ENCODE measurements at places on chromosomes 7 and 10. TPM values are rescaled to one million over a fixed set of nuclear protein-coding genes. Genes with fewer than 3 reads are reported as not detected.
A peak's percentile ranks its signal among the peaks of the same experiment; 100 is the strongest.

DNA sequence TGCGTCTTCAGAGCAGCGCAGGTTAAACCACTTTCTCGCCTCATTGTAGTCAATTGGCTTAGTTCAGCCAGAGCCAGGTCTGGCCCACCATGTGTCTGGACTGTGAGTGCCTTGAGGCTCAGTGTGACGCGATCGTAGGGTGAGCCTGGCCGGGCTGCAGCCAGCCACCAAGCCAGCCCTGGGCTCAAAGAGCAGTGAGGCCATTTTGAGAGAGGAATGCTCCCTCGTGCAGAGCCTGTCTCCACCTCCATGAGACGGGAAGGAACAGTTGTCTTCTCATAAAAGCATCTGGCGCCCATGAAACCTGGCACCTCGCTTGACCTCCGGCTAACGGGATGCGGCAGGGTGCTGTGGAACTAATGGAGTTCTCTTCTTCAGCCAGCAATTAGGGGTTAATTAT is 34.5 kb downstream of the LHPP start:
- peaks cover 12% of the 10 kb centered on the region for H3K36me3 ChIP-seq
- DNase-seq = no peak
- no peak overlapping the region for H3K27ac ChIP-seq
- no peak overlapping the region for H3K4me3 ChIP-seq
- H3K27me3 ChIP-seq = no peaks in the 10 kb centered on the region

- no peak overlapping the region for H3K27ac ChIP-seq
- H3K4me3 ChIP-seq = no peak overlapping the region
- DNase-seq = no peak
- peaks cover 8% of the 10 kb centered on the region for H3K27me3 ChIP-seq
- H3K36me3 ChIP-seq = no peaks in the 10 kb centered on the region
Measured at GRCh38 chr7:156907656-156908055, 14.7 kb upstream of the LMBR1 start.

DNA sequence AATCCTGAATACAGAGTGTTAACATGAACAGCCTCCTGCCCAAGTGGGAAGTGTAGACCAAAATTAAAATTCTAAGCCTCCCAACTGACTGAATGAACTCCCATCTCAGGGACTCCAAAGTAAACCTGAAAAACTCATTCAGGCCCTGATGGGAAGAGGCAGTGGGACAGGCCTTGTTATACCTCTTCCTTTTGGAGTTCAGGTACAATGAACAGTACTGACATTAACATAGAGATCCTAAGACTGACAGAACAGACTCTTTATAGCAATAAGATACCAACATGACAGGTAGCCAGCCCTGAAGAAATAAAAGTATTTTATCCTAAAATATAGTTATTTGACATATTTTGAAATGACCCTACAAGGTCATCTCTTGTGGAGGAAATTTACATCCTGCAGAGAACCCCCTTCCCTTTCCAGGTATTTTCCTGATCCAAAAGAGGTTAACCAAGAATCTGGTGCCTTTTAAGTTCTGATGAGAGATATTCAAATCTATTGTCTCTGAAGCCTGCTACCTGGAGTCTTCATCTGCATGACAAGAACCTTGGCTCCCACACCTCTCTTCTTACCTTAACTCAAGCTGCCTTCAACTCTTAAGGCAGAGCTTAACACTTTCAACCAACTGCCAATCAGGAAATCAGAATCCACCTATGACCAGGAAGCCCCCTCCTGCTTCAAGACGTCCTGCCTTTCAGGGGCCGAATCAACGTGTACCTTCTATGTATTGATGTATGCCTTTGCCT is 103.3 kb upstream of the PFKP start:
- H3K27me3 ChIP-seq = peaks cover 33% of the 10 kb centered on the region
- H3K4me3 ChIP-seq = no peak overlapping the region
- H3K27ac ChIP-seq = no peak overlapping the region
- H3K4me1 ChIP-seq = peaks cover 2% of the 10 kb centered on the region
- no peak for DNase-seq

- no peak overlapping the region for H3K27ac ChIP-seq
- no peak for DNase-seq
- H3K4me3 ChIP-seq = no peak overlapping the region
- H3K4me1 ChIP-seq = no peaks in the 10 kb centered on the region
- H3K27me3 ChIP-seq = no peaks in the 10 kb centered on the region
Measured at GRCh38 chr7:70416347-70416985, 715.5 kb upstream of the GALNT17 start.

- H3K27ac ChIP-seq = peak overlapping the region; percentile 67
- no peaks in the 10 kb centered on the region for H3K36me3 ChIP-seq
- H3K27me3 ChIP-seq = no peaks in the 10 kb centered on the region
- peaks cover 12% of the 10 kb centered on the region for H3K4me1 ChIP-seq
- DNase-seq = no peak
Measured at GRCh38 chr7:13057462-13058200, 370.2 kb downstream of the ARL4A start.

DNA sequence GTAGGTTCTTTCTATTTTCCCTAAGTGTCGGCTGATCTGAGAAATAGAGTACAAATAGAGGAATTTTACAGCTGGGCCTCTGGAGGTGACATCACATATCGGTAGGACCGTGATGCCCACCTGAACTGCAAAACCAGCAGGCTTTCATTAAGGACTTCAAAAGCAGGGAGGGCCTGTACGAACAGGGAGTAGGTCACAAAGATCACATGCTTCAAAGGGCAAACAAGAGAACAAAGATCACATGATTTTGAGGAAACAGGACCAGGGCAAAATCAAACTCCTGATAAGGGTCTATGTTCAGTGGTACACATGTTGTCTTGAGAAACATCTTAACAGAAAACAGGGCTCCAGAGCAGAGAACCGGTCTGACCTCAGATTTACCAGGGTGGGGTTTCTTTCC is 88.9 kb downstream of the CNNM2 start:
- no peak for DNase-seq
- H3K4me1 ChIP-seq = no peaks in the 10 kb centered on the region
- no peak overlapping the region for H3K27ac ChIP-seq
- H3K36me3 ChIP-seq = peaks cover 11% of the 10 kb centered on the region
- H3K27me3 ChIP-seq = no peaks in the 10 kb centered on the region

GRCh38 chr7:6249043-6249442 is 23.4 kb downstream of the CYTH3 start:
- no peak overlapping the region for H3K4me3 ChIP-seq
- DNase-seq = no peak
- H3K27ac ChIP-seq = no peak overlapping the region

GRCh38 chr7:107103369-107103768 is 58.9 kb downstream of the PRKAR2B start:
- peak overlapping the region; percentile 63 for H3K27ac ChIP-seq
- peaks cover 3% of the 10 kb centered on the region for H3K4me1 ChIP-seq
- no peaks in the 10 kb centered on the region for H3K36me3 ChIP-seq
- H3K4me3 ChIP-seq = no peak overlapping the region
- no peaks in the 10 kb centered on the region for H3K27me3 ChIP-seq
- DNase-seq = no peak

DNA sequence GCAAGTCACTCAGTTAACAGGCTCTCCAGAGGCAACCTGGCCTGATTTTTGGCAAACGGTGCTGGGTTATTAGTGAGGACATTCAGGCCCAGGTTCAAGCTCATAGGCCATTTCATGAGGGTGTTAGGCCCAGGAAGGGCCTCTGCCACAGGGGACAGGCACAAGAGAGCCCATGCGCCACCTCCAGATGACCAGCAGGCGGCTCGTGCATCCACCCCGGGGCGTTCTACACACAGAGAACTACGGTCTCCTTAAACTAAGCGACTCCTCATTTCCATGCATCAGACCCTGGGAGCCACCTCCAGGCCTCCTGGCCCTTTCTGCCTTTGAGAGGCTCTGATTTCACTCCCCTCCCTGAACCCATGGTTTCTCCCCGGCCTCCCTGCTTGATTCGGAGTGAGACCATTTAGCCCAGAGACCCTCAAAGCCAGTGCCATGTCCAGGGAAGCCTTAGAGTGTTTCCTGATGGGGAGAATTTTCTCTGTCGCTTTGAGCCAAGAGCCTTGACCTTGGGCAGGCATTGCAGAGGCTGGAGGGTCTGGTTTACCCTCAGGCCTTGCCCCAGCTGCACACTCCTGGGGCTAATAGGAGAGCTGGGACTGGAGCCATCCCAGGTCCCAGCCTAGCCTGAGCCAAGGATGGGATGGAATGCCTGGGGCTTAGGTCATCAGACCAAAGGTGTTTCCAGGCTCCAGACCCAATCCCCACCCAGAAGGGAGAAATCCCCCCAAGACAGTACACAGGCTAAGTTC is 188.0 kb downstream of the GRID1 start:
- H3K4me3 ChIP-seq = no peak overlapping the region
- no peak for DNase-seq
- no peak overlapping the region for H3K27ac ChIP-seq
- no peaks in the 10 kb centered on the region for H3K36me3 ChIP-seq

- peaks cover 8% of the 10 kb centered on the region for H3K27me3 ChIP-seq
- no peak overlapping the region for H3K27ac ChIP-seq
- peaks cover 6% of the 10 kb centered on the region for H3K4me1 ChIP-seq
- H3K36me3 ChIP-seq = no peaks in the 10 kb centered on the region
- no peak overlapping the region for H3K4me3 ChIP-seq
Measured at GRCh38 chr10:49654036-49654693, 25.3 kb upstream of the C10orf53 start.

DNA sequence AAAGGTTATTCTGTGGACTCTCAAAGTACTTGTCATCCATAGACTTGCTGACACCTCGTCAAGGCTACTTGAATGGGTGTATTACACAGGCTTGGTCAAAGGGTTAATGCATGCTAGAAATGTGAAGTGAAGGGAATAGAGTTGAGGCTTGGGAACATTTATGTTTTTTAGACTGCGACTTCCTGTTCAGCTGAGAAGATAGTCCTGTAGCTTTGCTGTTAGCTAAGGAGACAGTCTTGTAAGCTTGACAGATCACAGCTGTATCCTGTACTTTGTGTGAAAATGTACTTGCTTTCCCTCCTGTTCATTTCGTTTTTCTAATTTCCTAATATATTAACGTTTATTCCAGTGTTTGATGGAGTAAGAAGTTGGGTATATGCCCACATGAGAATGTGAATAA is 52.1 kb downstream of the ADD3 start:
- DNase-seq = no peak
- peak overlapping the region; percentile 50 for H3K27ac ChIP-seq
- no peak overlapping the region for H3K4me3 ChIP-seq
- peaks cover 7% of the 10 kb centered on the region for H3K36me3 ChIP-seq

- no peaks in the 10 kb centered on the region for H3K36me3 ChIP-seq
- no peak overlapping the region for H3K27ac ChIP-seq
- no peaks in the 10 kb centered on the region for H3K4me1 ChIP-seq
- no peak overlapping the region for H3K4me3 ChIP-seq
- DNase-seq = no peak
- no peaks in the 10 kb centered on the region for H3K27me3 ChIP-seq
Measured at GRCh38 chr10:96260014-96260413, 11.4 kb downstream of the BLNK start.

DNA sequence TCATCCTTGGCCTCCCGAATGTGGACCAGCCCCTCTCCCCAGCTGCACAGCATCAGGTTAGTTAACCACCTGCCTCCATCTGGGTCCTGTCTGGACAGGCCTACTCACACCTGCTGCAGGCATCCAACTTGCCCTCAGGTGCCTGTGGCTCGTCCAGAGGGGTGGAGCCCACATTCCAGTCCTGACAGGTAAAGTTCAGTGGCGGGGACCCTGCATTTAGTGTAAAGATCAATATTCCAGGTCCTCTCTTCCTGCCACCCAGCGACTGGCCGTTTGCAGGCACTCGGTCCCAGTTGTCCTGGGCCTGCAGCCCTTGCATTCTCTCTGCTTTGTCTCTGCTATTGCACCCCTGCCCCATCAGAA is 15.0 kb downstream of the HTRA1 start:
- H3K36me3 ChIP-seq = no peaks in the 10 kb centered on the region
- no peak overlapping the region for H3K4me3 ChIP-seq
- no peak overlapping the region for H3K27ac ChIP-seq
- H3K27me3 ChIP-seq = peaks cover 21% of the 10 kb centered on the region
- DNase-seq = no peak
- peaks cover 16% of the 10 kb centered on the region for H3K4me1 ChIP-seq

GRCh38 chr10:1572519-1573333 is 164.6 kb downstream of the ADARB2 start:
- H3K27ac ChIP-seq = no peak overlapping the region
- no peak for DNase-seq
- no peaks in the 10 kb centered on the region for H3K36me3 ChIP-seq

GRCh38 chr7:115059321-115059720 is 137.4 kb downstream of the MDFIC start:
- no peak overlapping the region for H3K27ac ChIP-seq
- no peaks in the 10 kb centered on the region for H3K27me3 ChIP-seq
- no peaks in the 10 kb centered on the region for H3K36me3 ChIP-seq
- DNase-seq = no peak

DNA sequence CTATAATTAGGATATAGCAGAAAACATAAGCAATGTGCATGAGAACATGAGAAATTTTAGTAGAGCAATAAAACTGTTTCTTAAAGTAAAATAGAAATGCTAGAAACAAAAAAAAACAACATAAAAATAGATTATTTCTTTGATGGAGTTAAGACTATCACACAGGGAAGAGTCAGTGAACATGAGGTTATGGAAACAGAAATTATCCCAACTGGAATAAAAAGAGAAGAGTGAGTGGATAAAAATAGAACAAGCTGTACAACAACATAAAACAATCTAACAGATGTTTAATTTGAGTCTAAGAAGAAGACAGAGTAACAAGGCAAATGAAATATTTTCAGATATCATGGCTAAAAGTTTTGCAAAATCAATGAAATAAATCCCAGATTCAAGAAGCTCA is 7.5 kb upstream of the OR6B1 start:
- no peak overlapping the region for H3K27ac ChIP-seq
- H3K27me3 ChIP-seq = no peaks in the 10 kb centered on the region
- DNase-seq = no peak
- peaks cover 6% of the 10 kb centered on the region for H3K36me3 ChIP-seq

- DNase-seq = no peak
- no peak overlapping the region for H3K4me3 ChIP-seq
- no peaks in the 10 kb centered on the region for H3K36me3 ChIP-seq
- H3K27me3 ChIP-seq = peaks cover 3% of the 10 kb centered on the region
- H3K4me1 ChIP-seq = no peaks in the 10 kb centered on the region
Measured at GRCh38 chr7:97479740-97480290, 252.1 kb upstream of the TAC1 start.

- H3K36me3 ChIP-seq = peaks cover under 1% of the 10 kb centered on the region
- DNase-seq = no peak
- H3K27me3 ChIP-seq = peaks cover 12% of the 10 kb centered on the region
- no peak overlapping the region for H3K27ac ChIP-seq
- no peaks in the 10 kb centered on the region for H3K4me1 ChIP-seq
Measured at GRCh38 chr10:78875331-78875877, 193.4 kb upstream of the ZMIZ1 start.

GRCh38 chr7:30366606-30367005 is 82.2 kb downstream of the ZNRF2 start:
- DNase-seq = no peak
- H3K27ac ChIP-seq = no peak overlapping the region
- peaks cover 4% of the 10 kb centered on the region for H3K36me3 ChIP-seq
- H3K4me3 ChIP-seq = no peak overlapping the region
- no peaks in the 10 kb centered on the region for H3K4me1 ChIP-seq
- H3K27me3 ChIP-seq = no peaks in the 10 kb centered on the region

The WEE2 gene
- not detected for total RNA-seq

The SLC26A3 gene
- not detected for total RNA-seq

The WNT2 gene
- total RNA-seq = not detected

The SLC13A1 gene
- not detected for total RNA-seq

The MEPCE gene
- 65.4 TPM for total RNA-seq

The GSTO2 gene
- 1.5 TPM for total RNA-seq

The PNLIPRP3 gene
- total RNA-seq = not detected

The LIPF gene
- not detected for total RNA-seq

The GATA3 gene
- total RNA-seq = 8.4 TPM

The UNCX gene
- not detected for total RNA-seq

The RGR gene
- total RNA-seq = not detected

Data from activated naive CD8-positive, alpha-beta T cell treated with anti-CD3 and anti-CD28 coated beads for 36 hours (primary cell).